ENCODE measurements at places on chromosomes 11 and 22.

GRCh38 chr11:104584823-104585222, 313.4 kb downstream of the CASP12 start:
- no peak for DNase-seq

DNA sequence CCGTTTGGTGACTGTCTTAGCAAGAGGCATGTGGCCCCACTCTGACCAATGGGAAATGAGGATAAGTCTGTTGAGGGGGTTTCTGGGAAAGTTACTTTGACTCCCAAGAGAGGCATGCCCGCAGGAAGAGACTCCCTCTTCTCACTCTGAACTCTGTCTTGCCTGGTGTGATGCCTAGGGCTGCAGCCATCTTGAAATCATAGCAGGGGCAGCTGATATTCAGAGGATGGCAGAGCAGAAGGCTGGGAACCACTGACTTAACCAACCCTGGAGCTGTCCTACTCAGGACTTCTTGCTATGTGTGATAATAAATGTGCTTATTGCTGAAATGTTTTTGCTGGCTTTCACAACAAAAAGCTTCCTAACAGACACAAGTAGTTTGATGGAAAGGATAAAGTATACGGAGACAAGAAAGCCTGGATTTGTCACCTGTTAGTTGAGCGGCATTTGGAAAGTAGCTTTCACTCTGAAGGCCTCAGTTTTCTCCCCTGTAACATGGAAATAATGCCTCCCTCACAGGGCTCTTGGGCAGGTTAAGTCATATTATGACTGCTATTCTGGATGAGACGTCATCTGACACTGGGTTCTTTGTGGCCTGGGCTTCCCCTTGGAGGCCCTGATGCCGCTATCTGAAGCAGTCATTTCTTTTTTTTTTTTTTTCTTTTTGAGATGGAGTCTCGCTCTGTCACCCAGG, 128.5 kb downstream of the CEP164 start:
- no peak for DNase-seq

GRCh38 chr11:78786086-78786485, 211.4 kb upstream of the NARS2 start:
- DNase-seq: no peak

GRCh38 chr22:23384923-23385677, 195.0 kb downstream of the IGLL1 start:
- DNase-seq: no peak

- no peak for DNase-seq
Observed at GRCh38 chr11:83336993-83337392, 50.8 kb upstream of the CCDC90B start.

GRCh38 chr11:5102246-5102645, 32.9 kb downstream of the OR52E1 start:
- no peak for DNase-seq

GRCh38 chr11:134785660-134786284, 373.7 kb upstream of the B3GAT1 start:
- no peak for DNase-seq

- peak; percentile 13 for DNase-seq
Observed at GRCh38 chr11:26158251-26158650, 173.7 kb upstream of the ANO3 start.

GRCh38 chr11:90650153-90650552, 427.3 kb upstream of the CHORDC1 start:
- no peak for DNase-seq

- peak; percentile 45 for DNase-seq
Observed at GRCh38 chr22:50705219-50705691, 32.6 kb downstream of the SHANK3 start.

- DNase-seq: no peak
Observed at GRCh38 chr11:2298131-2298794, 3.5 kb downstream of the C11orf21 start.

DNA sequence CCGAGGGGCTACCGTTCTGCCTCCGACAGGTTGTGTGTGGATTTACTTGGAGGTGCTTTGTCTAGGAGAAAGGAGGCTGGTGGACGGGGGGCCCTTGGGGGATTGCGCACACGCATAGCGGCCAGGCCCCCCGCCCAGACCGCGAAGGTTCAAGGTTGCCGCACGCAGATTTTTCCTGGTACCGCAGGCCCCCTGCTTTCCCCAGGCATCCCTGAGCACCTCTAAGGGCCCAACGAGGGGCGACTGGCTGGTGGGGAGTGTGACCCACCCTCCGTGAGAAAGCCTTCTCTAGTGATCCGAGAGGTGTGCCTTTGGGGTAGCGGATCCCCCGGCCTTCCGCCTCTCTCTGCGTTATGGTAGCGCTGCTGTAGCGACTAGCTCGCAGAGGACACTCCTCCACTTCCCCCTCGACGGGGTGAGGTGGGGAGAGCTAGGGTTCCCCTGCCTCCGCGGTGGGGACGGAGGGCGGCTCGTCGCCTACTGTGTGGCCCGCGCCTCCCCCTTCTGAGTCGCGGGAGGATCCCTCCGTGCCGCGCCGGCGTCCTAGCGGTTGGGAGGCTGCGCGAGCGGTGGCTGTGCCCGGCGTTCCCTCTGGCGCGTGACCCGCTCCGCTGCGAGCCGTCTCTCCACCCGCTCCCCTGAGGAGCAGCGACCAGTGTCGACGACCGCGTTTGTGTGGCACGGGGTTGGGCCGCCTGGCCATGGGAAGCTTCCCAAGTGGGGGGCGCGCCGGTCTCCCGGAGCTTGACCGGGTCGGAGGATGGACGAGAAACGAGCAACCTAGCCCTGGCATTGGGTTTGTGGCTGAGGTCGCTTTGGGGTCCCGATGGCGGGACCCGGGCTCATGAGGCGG, 3900.0 kb upstream of the OR11H1 start:
- DNase-seq: no peak

GRCh38 chr11:54944211-54944610, 237.6 kb downstream of the OR4A5 start:
- no peak for DNase-seq

GRCh38 chr11:107337917-107338316, 119.7 kb downstream of the CWF19L2 start:
- no peak for DNase-seq

DNA sequence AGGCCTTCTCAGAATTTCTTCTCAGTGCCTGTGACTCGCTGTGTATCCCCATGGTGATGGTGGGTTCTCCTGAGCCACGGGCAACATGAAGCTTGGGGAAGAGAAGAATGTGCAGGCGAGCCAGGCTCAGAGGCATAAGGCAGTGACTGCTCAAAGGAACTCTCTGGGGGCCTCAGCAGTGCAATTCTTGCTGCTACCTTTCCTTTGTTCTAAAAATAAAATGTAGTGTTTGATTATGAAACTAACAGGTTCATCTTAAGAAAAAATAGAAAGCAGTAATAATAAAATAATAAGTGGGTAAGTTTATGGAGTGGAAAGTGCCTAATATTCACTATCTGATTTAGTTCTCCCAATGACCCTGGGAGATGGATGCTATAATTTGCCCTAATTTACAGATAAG, 46.7 kb downstream of the MEI1 start:
- DNase-seq: no peak

DNA sequence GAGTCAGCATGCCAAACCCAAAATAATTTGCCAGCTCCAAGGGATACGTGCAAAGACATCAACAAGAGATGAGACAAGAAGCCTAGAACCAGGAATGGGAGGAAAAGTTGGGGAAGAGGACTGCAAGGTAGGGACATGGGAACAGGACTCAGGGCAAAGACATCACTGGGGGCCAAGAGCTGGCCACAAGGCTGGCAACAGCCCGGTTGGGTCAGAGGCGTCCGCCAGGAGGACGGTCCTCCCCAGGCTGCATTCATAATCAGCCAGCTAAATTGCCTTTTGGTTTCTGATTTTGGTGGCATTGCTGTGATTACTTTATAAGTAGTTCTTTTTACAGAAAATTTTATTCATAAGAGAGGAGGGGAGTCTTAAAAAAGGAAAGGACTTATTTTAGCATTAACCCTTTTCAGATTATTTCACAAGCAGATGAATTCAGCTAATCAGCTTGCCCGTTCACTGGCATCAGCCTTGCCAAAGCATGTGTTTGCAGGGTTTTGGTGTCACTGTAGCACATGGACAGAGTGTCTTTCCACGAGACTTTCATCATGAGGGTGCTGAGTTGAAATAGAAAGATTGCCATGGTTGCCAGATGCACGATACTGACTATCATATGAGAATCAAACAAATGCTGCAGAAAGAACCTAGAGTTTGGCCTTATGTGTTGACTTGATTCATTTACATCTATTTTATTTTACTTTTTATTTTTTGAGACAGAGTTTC, 23.2 kb upstream of the NAV2 start:
- no peak for DNase-seq

GRCh38 chr11:66722745-66723651, 6.0 kb downstream of the SPTBN2 start:
- no peak for DNase-seq

DNA sequence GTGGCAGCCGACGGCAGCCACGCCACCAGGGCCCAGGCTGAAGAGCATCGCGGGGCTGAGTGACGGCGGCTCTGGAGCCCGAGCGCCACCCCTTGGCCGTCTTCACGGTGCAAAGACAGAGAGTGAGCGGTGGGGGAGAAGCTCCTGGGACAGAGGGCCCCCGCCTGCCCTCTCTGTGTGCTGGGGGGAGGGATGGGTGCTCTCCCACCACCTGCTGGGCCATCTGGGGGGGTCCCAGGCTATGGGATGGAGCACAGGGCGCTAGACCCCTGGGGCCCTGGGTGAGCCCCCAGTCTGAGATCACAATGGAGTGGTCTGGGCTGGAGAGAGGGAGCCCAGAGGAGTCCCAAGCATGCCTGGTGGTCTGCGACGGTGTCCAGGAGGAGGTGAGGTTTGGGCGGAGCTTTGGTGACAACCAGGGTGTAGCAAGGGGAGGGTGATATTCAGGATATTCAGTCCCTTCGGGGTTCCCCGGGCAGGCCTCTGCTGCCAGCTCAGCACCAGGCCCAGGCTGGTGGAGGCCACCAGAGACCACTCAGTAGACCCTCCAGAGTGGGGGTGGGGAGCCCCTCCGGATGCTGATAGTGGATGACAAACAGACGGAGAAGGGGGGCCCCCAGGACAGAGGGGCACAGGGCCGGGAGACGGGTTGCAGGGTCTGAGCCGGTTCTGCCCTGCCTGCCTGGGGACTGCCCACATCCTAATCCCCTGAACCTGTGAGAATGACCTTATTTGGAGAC, 78.1 kb upstream of the PRR5 start:
- DNase-seq: no peak

GRCh38 chr11:100932474-100933100, 197.0 kb downstream of the PGR start:
- peak; percentile 37 for DNase-seq

- no peak for DNase-seq
Observed at GRCh38 chr11:416051-416756, 1.4 kb upstream of the SIGIRR start.

- DNase-seq: no peak
Observed at GRCh38 chr11:128506356-128506755, 81.0 kb downstream of the ETS1 start.

DNA sequence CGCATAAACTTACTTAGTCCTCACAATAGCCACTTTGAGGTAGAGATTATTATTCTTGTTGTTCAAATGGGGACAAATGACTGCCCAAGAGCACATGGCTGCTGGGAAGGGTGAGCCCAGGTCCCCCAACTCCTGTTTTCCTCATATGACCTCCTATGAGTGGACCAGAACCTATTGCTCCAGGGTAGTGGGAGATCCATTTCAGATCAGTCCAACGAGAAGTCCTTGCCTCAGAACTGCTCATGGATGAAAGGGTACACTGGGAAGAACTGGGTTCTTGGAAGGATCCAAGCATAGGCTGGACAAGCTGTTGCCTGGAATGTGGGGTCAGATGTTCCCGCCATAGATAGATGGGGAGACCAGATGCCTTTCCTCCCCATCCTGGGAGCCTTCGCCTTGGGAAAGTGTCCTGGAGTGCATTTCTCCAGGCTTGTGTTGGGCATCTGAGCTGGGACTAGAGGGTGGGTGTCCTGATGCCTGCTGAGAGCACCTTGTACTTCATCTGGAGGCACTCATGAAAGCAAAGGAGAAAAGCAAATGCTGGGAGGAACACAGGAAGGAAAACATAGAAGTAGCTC, 146.3 kb upstream of the B3GAT1 start:
- DNase-seq: no peak

GRCh38 chr11:40125054-40125453, 1334.4 kb downstream of the LRRC4C start:
- peak; percentile 64 for DNase-seq

- DNase-seq: no peak
Observed at GRCh38 chr11:2944530-2944929, 15.3 kb upstream of the PHLDA2 start.

GRCh38 chr11:35036639-35037038, 102.3 kb upstream of the CD44 start:
- no peak for DNase-seq

DNA sequence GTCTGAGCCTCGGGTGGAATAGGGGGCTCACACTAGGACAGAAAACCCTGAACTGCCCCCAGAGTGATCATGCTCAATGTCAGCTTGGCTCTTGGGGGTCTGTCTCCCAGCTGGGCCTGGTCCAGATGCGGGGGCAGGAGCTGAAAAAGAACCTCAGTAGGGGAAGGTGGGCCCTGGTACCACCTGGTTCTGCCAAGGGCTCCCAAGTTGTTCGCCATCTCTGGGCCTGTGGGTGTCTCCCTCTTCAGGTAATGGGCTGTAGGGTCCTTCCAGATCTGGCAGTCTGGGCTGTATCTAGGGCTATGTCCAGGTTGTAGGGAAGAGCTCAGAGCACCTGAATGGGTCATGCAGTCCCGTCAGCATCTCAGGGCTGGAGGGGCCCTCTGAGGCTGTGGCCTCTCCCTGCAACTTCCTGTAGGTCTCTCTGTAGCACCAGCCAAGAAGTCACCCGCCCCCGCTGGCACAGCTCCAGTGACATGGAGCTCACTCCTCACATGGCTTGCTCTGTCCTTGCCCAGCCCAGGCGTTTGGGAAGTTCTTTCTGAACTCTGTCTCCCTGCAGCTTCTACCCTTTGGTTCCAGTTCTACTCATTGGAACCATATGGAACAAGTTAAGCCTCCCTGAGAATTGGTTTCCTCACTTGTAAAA, 33.0 kb upstream of the SOX10 start:
- no peak for DNase-seq

GRCh38 chr11:8810540-8811301, 100.3 kb upstream of the AKIP1 start:
- peak; percentile 77 for DNase-seq

- DNase-seq: no peak
Observed at GRCh38 chr22:32240461-32240860, 14.7 kb downstream of the SLC5A4 start.

- no peak for DNase-seq
Observed at GRCh38 chr11:8065031-8065430, 16.0 kb upstream of the TUB start.

DNA sequence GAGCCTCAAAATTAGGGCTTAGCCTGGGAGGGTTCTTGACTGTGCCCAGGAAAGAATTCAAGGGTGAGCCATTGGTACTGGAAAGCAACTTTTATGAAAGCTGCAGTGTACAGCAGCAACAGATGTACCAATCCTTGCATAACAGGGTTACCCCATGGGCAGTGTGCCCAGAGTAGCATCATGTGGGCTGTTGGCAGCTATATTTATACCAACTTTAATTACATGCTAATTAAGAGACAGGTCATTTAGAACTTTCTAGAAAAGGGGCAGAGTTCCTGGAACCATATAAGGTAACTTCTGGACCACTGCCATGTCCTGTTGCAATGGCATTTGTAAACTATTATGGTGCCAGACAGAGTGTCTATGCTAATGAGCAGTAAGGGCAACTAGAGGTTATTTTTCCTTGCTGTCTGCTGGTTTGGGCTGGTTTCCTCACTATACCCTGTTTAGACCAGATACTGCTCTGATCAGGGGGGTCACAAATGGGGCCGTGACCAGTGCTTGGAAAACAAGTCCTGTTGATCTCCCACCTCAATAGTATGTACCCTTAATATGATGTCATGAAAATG, 1120.5 kb upstream of the RAG2 start:
- DNase-seq: no peak

GRCh38 chr22:45670981-45671782, 452 bp upstream of the ATXN10 start:
- DNase-seq: no peak
